DND-41 (cell line): ENCODE measurements at places on chromosomes 12 and 14.

GRCh38 chr12:80313209-80313608 is 130.8 kb upstream of the PTPRQ start:
- DNase-seq: no peak

DNA sequence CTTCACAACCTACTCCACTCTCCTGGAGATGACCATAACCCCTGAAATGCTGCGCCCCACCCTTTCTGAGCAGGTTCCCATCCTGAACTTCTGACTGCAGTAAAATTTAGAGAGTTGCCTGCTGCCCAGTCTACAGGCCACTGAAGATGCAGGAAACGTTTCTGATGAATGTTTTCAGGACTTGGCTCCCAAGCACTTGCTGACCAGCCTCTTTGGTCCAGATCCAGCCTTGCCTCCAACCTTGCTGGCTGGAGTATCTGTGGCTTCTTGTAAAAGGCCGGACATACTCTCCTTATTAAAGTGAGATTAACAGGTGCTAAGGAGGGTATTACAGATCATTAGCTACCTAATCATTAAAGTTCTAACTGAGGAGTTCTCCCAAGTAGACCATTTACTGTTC is 70.3 kb upstream of the STXBP6 start:
- no peak for DNase-seq

GRCh38 chr14:73741386-73741875 is 27.2 kb upstream of the PNMA1 start:
- DNase-seq: peak; percentile 92

DNA sequence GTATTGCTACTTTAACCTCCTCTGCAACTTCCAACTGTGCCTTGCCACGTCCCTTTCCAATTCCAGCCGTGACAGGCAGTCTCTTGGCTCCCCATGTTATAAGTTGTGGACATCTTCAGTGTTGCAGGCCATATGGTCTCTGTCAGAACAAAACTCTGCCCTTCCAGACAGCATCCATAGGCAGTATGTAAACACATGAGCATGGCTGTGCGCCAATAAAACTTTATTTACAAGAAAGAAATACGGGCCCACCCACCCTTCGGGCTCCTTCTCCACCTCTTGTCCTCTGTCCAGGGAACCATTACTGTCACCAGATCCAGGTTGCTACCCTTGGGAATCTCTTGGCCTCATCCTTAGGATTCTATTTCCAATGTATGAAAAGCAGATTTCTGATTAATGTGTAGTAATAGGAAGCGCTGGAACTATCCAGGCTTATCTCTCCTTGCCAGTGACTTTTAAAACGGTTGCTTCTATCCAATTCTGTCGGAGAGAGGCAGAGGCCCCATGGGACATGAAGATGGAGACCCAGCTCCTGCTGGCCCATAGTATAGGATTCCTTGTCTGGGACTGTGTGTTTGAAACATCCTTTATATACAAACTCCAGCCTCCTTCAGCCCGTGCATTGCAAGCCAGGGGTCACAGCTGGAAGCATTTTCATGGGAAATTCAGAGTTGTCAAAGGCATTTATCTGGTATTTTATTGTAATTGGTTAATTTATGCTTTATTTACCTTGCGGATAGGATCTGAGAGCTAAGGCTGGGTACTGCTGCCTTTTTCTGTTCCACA is 114.4 kb downstream of the ZNF664 start:
- DNase-seq: no peak

DNA sequence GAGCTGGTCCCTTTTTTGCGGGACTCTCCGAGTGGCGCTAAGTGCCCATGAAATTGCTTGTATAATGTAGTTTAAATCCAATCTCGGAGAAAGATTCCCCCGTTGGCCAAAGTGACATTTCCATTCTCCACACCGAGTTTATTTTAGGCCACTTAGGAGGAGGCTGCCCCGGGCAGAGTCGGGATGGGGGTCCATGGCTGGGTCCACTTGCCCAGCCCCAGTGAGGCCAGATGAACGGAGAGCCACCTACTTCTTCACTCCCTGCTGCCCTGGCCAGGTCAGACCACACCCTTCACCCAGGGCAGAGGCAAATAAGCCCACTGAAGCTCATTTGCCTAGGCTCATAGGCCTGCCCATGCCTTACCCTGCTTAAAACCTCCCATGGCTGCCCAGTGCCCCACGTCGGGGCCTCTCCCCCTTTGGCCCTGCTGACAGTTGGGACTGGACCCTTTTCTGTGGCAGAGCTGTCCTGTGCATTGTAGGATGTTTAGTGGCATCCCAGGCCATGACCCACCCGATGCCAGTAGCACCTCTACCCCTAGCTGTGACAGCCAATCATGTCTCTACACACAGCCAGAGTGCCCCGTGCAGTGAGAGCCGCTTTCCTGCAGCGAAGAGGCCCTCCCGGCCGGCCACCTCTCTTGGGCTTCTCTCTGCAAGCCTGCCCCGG is 51.3 kb downstream of the FAM222A start:
- no peak for DNase-seq
